NCI-H146 (cell line): ENCODE measurements at places on chromosomes 7 and 10.
A peak's percentile ranks its signal among the peaks of the same experiment; 100 is the strongest.

DNA sequence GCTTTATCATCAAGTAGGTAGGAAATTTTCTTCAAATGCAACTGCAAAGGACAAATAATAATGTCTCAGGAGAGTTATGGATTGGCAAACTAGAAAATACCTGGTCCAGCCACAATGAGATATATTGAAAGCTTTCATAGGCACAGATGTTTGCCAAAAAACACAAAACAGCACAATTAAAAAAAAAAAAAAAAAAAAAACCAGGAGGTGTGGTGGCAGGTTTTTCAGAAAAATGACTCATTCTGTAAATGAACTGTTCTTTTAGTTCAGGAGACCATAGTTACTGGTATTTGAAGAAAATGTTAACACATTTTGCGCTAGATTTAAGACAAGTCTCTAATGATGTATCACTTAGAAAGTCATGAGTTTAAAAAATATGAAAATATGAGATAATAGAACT lies 55.0 kb upstream of the JCAD start:
- DNase-seq: peak; percentile 13

GRCh38 chr7:74183142-74183541 lies 9.0 kb downstream of the EIF4H start:
- DNase-seq: no peak

DNA sequence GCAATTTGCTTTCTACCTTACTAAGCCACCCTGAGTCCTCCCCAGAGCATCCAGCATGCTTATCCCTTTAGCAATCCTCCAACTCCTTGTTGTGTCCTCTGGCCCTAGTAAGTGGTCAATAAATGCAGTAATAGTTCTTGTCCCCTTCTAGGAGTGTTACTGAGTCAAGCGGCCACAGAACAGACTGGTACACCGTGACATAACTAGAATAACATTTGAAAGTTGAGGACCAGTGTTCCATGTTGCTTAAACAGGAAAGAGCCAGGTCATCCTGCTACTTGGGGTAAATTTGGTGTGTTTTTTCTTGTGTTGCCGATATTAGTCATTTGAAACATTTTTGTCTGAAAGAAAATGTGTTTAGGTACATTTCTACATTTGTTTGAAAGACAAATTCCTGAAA lies 4.8 kb upstream of the CDK6 start:
- DNase-seq: no peak

- no peak for DNase-seq
These were observed 280.1 kb upstream of the MBL2 start for GRCh38 chr10:53052521-53053164.

GRCh38 chr7:4025694-4026615 lies 656.1 kb upstream of the FOXK1 start:
- no peak for DNase-seq

- no peak for DNase-seq
These were observed 18.9 kb downstream of the CALML3 start for GRCh38 chr10:5543623-5544022.

GRCh38 chr7:155735442-155736115 lies 76.7 kb downstream of the SHH start:
- DNase-seq: no peak

DNA sequence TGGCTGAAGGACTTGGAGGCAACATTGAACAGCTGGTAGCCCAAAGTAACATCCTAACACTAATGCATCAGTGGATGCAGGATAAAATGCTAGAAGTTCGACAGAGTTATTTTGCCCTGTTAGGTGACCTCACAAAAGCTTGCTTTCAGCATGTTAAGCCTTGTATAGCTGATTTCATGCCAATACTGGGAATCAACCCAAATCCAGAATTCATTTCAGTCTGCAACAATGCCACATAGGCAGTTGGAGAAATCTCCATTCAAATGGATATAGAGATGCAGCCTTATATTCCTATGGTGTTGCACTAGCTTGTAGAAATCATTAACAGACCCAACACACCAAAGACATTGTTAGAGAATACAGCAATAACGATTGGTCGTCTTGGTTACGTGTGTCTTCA lies 62.9 kb downstream of the CCSER2 start:
- no peak for DNase-seq

GRCh38 chr10:122461729-122462532 lies 578 bp downstream of the HTRA1 start:
- DNase-seq: peak; percentile 51

DNA sequence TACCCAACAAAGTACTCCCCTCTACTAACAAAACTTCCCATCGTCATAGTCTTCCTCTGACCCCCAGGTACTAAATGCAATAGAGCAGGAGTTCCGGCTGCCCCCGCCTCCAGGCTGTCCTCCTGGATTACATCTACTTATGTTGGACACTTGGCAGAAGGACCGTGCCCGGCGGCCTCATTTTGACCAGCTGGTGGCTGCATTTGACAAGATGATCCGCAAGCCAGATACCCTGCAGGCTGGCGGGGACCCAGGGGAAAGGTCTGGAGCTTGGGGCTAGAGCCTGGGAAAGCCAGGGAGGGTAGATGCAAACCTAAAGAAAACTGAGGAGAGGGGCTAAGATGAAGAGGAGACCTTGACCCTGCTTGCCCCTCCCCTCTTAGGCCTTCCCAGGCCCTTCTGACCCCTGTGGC lies 15.3 kb downstream of the EPHB6 start:
- DNase-seq: no peak

GRCh38 chr10:29962166-29962850 lies 97.1 kb downstream of the JCAD start:
- DNase-seq: peak; percentile 65

GRCh38 chr7:12066521-12066920 lies 144.6 kb upstream of the TMEM106B start:
- peak; percentile 5 for DNase-seq

DNA sequence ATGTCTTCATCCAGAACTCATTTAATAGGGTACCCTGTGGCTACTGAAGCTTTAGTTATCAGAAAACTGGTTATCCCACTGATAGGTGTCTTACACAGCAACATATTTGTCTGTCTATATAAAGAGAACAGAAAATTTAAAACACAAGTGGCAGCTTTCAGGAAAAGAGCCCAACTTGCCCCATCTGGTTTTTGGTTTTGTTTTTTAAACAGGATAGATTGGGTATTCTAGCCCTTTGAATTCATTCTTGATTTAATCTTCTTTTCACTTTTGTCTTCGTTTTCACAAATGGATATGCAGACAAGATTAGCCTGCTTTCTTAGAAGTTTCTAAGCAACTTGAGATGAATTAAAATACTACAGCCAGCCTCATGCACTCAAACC lies 91.3 kb downstream of the KLF6 start:
- no peak for DNase-seq

- DNase-seq: no peak
These were observed 10.9 kb downstream of the OGDH start for GRCh38 chr7:44617225-44617890.

- DNase-seq: peak; percentile 15
These were observed 453.1 kb downstream of the SORCS1 start for GRCh38 chr10:106711313-106711906.

GRCh38 chr7:33705333-33705833 lies 200.0 kb upstream of the BMPER start:
- peak; percentile 44 for DNase-seq

DNA sequence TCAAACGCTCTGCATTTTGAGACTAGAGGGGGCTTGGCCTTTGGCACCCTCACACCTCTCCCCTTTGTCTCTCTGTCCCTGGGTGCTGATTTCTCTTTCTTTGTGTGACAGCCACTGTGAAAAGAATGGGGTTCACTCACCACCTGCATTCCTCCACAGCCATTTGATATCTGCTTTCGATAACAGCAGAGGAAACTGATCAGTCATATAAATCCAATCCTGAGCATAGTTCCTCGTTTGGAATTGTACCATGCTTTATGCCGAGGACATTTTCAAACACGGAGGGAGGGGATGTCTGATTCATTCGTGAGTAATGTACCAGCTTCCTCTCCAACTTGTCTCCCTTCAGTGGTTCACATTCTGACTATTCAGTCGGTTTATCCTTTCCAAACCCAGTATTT lies 15.8 kb downstream of the MET start:
- DNase-seq: no peak

- no peak for DNase-seq
These were observed 35.9 kb downstream of the ACSM6 start for GRCh38 chr10:95229724-95230627.

GRCh38 chr7:7099584-7100014 lies 82.7 kb upstream of the C1GALT1 start:
- DNase-seq: peak; percentile 70

GRCh38 chr10:68099736-68100135 lies 9.6 kb upstream of the MYPN start:
- no peak for DNase-seq

- no peak for DNase-seq
These were observed 15.8 kb downstream of the CNPY1 start for GRCh38 chr7:155530601-155531000.

DNA sequence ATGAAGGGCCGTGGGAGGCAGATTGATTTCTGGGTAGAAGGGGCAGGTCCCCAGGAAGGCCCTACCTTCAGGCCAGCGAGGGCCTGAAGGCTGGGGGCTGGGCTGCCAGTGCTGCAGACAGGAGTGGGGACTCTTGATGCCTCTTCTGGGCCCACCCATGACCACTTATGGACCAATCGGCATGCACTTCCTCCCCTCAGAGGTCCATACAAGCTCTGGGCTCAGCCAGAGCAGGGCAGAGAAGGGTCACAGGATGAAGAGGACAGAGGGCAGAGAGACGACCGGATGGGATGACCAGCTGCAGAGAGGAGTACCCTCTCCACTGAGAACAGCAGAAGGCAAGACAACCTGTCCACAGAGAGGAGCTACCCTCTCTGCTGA lies 120.1 kb downstream of the DYNC2I1 start:
- no peak for DNase-seq

DNA sequence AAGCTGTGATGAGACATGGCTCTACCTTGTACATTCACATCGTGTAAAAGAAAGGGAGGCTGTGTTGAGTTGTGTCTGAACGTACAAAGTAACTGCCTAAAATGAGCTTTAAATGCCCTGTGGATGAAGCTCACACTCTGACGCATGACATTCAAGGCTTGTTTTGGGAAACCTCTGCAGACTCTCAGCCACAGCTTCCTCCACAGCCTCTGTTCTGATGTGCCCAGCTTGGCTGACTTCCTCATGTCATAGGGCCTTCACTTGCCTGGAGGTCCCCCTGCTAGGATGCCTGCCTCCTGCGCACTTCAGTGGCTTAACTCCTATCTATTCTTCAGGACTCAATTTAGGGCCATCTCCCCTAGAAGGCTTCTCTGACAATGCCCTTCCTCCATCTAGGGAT lies 230.0 kb upstream of the HABP2 start:
- no peak for DNase-seq

- DNase-seq: no peak
These were observed 64.8 kb downstream of the RBM20 start for GRCh38 chr10:110708776-110709443.

GRCh38 chr10:23157691-23158369 lies 34.3 kb upstream of the PTF1A start:
- peak; percentile 55 for DNase-seq

DNA sequence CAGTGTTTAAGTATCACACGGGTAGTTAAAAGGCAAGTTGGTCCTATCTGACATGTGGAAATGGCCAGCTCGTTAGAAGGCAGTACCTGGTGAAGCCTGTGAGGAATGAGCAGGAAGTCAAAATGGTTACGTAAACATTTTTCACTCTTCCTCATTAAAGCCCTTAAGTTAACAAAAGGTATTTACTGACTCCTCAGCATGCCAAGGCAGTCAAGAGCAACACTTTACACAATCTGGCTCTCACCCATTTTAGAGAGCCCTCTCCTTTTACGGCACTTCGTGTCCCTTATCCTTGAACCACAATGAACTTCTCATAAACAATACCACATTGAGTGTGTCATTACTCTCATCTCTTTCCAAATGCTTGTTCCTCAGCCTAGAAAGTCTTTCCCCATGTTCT lies 11.0 kb upstream of the RSBN1L start:
- peak; percentile 15 for DNase-seq

GRCh38 chr7:1961701-1962276 lies 271.0 kb downstream of the MAD1L1 start:
- DNase-seq: no peak

DNA sequence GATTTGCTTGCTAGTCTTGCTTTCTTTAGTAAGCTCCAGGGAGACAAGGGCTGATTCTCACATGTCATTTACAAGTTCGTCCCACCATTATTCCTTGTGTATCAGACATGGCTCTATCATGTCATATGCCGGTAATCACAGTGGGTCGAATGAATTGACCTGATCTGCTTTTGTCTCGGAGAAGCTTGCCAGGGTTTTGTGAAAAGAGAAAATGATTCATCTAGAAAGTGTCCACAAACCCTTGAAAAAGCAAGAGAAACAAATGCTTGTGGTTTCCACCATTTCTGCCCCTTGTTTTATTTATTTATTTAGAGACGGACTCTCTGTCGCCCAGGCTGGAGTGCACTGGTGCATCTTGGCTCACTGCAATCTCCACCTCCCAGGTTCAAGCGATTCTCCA lies 278.5 kb downstream of the TCF7L2 start:
- DNase-seq: no peak

- DNase-seq: peak; percentile 45
These were observed 1.8 kb upstream of the PFKFB3 start for GRCh38 chr10:6200734-6201515.

- DNase-seq: no peak
These were observed 79.6 kb upstream of the FOXP2 start for GRCh38 chr7:114334989-114335388.

DNA sequence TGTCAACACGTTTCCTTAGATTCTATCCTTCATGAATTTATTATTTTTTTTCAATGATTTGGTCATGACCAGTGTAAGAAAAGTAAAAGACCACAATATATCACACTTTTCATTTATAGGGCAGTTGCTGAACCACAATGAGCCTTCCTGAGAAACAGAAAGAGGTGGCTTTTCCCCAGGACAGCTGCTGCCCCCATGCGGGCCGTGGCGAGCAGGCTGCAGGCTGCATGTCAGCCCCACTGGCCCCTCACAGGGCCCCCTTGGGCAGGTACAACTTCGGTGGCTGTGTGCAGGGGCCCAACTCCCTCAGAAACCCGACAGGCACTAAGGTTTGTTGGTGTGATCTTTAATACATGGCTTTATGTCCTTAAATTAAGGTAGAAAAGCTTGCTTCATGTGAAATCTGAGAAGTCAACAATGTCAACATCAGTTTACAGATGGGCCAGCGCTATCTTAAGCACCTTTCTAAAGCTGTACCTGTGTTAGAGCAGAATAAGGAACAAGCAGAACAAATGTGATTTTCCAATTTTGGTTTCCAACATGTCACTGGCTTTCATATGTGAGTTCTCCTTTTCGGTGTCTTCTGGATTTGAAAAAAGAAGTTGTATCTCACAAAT lies 10.6 kb downstream of the BEND7 start:
- DNase-seq: peak; percentile 18

DNA sequence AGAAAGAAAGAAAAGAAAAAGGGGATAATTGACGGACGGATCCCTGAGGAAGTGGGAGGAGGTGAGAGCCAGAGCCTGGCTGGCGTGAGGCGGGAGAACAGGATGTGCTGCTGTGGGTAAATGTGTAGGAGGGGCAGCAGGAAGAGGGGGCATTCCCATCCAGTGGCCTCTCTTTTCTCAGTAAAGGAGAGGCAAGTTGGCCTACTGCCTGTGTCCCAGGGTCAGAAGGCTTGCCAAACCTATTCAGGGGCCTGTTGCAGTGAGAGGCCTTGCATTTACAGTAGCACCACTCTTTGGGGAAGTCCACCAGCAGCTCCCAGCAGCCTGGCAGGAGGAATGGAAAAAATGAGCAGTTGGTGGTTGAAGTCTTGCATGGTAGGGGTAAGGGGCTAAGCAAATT lies 26.6 kb upstream of the ASCC1 start:
- no peak for DNase-seq
